ENCODE measurements at places on chromosomes 2 and 18.

GRCh38 chr2:129610766-129611165 is 368.7 kb upstream of the RAB6C start:
- DNase-seq = no peak

DNA sequence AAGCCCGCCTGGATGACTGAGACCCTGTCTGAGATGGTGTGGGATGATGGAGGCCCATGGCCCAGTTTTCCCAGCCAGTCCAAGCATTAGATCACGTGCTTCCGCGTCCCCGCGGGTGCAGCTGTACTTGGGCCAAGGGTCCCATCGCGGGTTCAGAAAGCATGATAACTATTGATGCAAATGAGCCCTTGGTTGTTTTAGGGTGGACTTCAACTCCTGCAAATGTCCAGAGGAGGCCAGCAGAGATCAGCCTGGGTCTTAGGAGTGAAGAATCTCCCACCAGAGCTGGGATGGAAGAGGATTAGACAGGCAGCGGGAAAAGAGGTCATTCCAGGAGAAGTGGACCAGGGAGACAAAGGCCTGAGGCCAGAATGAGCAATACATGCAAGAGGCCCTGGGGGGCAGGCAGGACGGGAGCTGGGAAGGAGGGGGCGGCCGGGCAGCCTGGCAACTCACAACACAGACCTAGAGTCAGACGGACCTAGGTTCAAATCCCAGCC is 89.9 kb upstream of the TMEM247 start:
- no peak for DNase-seq

GRCh38 chr2:164593541-164593940 is 27.7 kb downstream of the GRB14 start:
- DNase-seq = no peak

- no peak for DNase-seq
Measured at GRCh38 chr18:23725827-23726661, 36.8 kb downstream of the LAMA3 start.

DNA sequence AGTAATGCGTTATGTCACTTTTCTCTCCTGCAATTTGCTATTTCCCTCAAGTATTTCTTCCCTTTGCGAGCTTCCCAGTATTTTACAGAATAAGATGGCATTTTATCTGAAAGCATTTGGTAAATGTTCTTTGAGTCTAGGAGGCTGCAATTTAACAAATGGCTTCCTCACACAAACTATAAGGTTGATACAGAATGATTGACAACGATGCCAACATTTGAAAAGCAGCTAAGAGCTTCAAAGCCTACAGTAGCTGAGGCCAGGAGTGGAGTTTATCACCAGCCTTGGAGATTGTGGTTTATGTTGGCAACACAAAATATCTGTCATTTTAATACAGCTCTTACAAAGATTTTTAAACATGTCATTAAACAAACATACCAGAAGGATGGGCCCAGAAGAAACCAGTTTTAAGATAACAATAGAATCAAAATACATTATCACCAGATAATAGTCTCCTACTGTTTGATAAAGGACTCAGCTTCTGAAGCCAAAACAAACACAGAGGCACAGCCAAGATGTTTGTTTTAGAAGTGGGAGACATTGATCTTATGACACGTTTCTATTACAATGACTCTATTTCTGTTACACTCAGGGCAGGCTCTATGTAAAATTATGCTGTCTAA is 711.4 kb upstream of the ACVR2A start:
- no peak for DNase-seq

DNA sequence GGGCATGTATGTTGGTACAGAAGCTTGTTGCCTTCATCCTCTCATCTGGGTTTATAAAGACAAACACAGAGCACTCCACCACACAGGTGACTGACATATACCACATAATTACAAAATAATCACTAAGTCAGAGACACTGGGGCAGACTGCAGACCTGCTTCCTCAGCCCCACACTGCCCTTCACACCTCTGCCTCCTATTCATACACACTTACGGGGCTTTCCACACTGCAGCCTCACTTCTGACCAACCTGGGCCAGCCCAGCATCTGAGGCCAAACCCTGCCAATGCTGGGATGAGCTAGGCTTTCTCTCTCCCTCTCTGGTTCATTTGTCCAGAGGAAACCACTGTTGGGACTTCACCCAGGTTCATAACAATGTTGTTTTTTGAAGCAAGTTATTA is 4.5 kb downstream of the EMX1 start:
- no peak for DNase-seq

DNA sequence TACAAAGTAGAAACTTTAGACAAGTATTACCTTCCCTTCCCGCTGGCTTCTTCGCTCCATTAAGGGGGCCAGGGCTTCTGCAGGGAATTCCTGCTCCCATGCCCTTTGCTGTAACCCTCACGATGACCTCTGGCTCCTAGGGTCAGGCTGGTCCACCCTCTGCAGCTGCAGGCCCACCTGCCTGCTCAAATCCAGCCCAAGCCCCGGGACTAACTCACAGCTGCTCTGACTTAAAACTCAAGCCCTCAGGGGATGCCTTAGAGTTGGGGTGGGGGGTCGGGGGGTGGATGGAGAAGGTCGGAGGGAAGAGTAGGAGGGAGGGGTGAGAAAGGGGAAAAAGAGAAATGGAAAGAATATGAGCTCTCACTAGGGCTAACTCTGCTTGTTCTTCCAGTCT is 4.9 kb downstream of the IGFBP5 start:
- no peak for DNase-seq

DNA sequence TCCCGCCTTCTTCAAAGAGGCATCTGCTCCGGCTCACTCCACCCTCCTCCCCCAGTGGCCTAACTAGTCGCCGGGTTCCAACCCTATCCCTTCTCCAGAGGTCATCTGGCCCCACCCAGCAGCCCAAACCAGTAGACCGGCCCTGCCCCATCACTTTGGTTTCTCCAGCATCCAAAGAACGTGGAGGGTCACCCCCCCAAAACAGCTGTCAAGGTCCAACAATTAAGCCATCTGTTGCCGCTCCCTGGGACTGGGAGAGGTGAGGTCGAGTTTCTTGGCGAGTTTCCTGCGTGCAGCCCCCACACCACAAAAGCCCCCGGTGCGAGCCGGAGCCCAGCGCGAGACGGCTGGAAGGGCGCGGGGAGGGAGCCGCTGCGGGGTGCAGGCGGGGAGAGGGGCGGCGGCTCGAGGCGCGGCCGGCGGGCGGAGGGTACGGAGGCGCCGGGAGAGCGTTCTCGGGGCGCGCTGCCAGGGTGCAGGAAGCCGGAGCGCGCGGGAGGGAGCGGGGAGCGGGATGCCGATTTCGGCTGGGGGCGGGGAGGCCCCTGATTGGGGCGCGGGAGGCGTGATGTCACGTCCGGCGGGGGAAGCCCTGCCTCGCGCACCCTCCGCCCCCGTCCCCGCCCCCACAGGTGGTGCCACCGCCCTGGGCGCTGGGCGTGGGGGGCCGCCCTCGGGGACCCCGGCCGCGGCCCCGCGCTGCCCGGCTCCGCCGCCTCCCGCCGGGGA is 571 bp upstream of the GPC1 start:
- DNase-seq = peak; percentile 88

DNA sequence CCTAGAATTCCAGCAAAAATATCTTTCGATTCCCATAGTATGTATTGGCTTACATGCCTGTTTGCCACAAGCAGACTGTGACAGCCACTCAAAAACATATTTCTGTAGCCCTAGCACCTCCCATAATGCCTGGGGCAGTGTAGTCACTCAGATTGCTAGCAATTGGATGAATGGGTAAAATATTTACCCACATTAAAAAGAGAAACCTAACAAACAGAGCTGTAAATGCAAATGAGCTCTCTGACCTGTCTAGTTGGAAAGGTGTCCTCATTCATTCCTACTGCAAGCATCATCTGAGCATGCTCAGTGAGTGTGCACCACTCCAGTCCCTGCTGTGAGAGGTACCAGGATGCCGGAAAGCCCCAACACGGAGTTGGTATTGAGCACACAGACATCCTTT is 234.0 kb upstream of the RAB12 start:
- no peak for DNase-seq

- no peak for DNase-seq
Measured at GRCh38 chr18:2845172-2845571, 1.6 kb upstream of the EMILIN2 start.

DNA sequence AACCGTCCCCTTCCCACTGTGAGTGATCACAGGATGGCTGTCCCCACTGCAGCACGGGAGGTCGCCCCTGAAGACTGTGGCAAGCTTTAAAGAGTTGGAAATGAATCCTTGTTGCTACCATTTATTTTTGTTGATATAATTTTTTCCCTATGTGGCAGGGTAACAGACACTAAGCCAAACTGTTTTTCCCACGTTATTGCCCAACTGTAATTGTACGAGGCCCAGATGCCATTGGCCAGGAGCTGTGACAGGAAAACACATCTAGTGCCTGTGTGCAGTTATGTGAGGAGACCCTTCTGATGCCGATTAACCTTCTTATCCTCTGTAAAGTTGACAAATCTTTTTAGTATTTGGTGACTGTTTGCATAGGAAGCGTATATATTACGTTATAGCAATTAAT is 44.2 kb downstream of the MRPS9 start:
- DNase-seq = no peak

DNA sequence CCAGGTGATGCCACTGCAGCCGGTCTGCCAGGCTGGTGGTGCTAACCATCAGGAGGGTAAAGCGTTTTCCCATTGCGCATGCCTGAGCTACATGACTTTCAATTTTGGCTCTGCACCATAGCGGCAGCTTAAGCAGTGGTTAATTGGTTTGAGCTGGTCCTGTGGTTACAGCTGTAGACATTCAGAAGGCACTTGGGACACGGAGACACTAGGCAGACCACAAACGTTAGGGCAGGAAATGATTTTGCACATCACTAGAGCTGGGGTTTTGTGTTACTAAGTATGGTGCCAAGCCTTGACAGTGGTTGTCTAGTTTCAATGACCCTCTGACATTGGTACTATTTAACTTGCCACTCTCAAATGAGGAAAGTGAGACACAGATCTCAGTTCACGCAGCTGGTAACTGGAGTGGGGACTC is 28.9 kb upstream of the CNOT11 start:
- DNase-seq = no peak

DNA sequence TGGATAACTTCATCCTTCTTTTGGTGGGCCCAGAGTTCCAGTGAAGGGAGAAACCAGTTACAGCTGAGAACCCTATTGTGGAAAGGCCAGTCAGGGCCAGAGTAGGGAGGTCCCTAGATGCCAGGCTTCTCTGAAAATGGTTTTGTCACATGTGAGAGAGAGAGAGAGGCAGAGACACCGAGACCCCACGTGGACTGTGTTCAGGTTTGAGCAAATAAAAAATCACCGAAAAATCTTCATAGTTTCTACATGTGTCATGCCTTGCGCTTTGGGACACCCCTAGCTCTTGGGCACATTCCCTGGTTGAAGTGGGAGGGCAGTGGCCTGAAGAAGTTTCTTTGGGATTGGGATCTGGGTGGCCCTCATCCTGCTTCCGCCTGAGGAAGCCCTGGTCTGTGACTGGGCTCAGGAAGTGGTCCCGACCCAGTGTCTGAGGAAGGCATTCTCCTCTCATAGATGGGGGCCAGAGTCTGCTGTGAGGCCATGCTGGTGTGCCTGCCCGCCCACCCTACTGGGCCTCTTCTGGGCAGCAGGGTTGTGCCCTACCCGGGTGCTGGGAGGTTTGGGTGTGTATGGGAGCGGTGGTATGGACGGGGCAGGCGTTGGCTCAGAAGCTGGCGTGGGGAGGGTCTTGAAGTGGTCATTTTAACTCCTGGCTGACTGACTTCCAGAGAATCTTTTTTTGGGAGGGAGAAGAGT is 16.1 kb downstream of the NCK2 start:
- DNase-seq = no peak

GRCh38 chr2:197304556-197305011 is 6.0 kb downstream of the ANKRD44 start:
- no peak for DNase-seq

- no peak for DNase-seq
Measured at GRCh38 chr18:1270081-1270480, 365.4 kb downstream of the ADCYAP1 start.

GRCh38 chr18:58168221-58168620 is 124.2 kb downstream of the NEDD4L start:
- no peak for DNase-seq

DNA sequence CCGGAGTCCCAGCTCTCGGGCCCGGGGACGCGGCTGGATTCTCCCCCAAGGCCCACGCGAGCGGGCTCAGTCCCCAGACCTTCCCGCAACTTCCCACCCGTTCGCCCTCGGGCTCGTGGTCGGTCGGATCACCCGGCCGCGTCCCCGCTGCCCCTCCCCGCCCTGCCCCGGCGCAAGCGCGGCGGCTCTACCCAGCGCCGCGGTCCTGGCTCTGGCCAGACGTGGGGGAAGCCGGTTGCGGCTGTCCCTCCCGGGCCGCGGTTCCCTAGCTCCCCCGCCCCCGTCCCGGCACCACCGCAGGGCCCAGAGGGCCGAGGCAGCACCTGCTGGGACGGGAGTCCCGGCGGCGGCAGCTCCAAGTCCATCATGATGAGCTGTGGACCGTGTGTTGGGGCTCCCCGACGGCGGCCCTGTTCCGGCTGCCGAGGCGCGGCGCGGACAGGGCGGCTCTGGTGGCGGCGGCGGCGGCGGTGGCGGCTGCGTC is 276 bp downstream of the NFE2L2 start:
- DNase-seq = peak; percentile 22

GRCh38 chr18:60411715-60412114 is 39.1 kb upstream of the MC4R start:
- no peak for DNase-seq

GRCh38 chr2:166491461-166491860 is 2.6 kb downstream of the SCN7A start:
- no peak for DNase-seq

GRCh38 chr2:112772322-112772721 is 7.9 kb upstream of the CKAP2L start:
- DNase-seq = no peak

DNA sequence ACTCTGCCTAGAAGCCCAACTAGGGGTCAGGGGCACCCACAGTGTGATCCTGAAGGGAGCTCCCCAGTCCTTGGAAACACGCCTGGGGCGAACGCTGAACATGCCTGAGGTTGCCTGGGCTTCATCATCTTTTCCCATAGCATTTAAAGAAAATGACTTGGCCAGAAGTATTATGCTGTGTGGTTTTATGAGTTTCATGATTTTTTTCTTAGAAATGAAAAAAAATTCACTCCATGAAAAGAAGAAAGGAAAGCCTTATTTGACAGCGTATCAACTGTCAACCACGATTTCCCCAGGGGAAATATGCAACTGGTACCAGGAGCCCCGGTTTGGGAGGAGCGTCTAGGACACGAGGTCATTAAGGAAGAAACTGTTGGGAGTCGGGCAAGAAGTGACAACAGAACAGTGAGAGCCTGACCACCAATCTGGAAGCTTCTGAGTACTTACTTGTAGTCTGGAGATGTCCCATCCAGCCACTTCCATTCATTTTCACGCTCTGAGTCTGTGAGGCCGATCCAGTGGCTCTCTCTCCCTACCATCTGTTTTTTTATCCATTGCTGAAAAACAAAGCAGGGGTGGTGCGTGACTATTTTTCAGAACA is 63.5 kb upstream of the THOC1 start:
- no peak for DNase-seq

DNA sequence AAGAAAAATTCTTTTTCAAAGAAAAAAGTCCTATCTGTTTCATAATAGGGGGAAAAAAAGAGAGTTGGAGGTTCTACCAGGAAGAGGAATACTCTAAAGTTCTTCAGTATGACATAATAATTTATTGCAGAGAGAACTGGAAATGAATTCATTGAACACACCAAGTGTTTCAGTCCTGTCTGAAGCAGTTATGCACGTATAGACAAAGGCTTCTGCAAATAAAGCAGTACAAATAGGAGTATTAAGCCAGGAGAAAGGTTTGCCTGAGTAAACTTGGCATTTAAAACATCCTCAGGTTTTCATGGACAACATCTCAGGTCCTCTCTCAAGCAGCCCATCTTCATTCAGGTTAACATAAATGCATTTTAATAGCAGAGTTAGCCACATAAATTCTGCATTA is 141.6 kb downstream of the CCDC148 start:
- no peak for DNase-seq

GRCh38 chr2:236516708-236517107 is 52.9 kb upstream of the ACKR3 start:
- DNase-seq = no peak

Data from activated T-cell treated with anti-CD3 and anti-CD28 coated beads for 4 hours (primary cell).